ENCODE measurements at places on chromosomes 13 and 19. TPM values are rescaled to one million over a fixed set of nuclear protein-coding genes. Genes with fewer than 3 reads are reported as not detected.

DNA sequence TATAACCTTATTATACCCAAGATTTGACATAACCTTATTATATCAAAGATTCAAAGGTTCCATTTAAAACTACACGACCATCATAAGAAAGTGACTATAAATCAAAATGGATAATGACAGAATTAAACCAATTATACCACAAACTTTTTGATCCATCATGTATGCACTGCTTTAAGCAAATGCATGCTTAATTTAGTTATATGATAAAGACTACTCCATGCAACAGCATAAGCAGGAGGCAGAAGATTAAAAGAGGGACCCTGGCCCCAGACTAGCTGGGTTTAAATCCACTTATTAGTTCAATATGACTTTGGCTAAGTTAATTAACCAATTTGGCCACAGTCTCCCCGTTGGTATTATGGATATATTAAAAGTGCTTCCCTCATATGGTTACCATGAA, 11.4 kb downstream of the EFNB2 start:
- no peak for DNase-seq

GRCh38 chr13:23949200-23949599, 51.9 kb upstream of the C1QTNF9B start:
- no peak for DNase-seq

- DNase-seq, result peak; percentile 89
These were observed 58.6 kb upstream of the SPRY2 start for GRCh38 chr13:80399340-80400163.

DNA sequence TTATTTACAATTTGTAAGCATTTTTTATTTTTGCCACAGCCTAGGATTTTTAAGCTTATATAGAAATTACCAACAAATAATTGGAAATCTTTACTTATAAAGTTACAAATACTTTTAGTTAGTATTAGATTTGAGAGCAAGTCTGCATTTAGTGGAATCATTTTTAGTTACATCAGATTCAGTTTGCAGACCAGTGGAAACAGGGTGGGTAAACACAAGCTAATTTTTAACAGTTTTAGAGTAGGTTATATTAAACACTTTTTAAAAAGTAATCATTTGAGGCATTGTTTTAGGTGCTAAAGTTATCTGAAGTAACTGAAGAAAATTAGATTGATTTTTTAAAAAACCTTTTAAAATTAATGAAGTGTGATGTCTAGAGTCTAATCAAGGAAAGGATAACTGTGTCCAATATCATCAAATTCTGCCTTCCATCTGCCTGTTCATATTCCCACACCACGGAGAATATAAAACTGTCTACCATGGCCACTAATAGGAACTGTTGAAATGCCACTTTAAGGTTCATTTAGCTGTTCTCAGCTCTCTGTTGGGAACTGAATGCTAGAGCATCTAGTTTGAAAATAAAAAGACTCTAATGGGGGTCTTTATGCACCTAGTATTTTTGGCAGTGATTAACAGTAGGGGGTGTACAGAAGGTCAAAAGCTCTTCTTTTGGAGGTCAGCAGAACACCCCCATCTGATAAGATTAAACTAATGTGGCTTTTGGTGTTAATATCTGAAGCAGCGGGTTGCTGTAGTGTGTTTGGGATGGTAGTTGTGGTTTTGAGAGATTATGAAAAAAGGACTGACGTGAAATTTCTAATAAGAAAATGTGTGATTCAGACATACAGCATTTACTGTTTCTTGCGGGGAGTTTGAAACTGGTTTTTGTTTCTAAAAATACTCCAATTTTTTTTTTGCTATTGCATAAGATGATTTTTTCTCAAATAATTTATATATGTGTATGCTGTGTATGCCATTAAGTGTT, 66.5 kb downstream of the NDFIP2 start:
- DNase-seq, result no peak

DNA sequence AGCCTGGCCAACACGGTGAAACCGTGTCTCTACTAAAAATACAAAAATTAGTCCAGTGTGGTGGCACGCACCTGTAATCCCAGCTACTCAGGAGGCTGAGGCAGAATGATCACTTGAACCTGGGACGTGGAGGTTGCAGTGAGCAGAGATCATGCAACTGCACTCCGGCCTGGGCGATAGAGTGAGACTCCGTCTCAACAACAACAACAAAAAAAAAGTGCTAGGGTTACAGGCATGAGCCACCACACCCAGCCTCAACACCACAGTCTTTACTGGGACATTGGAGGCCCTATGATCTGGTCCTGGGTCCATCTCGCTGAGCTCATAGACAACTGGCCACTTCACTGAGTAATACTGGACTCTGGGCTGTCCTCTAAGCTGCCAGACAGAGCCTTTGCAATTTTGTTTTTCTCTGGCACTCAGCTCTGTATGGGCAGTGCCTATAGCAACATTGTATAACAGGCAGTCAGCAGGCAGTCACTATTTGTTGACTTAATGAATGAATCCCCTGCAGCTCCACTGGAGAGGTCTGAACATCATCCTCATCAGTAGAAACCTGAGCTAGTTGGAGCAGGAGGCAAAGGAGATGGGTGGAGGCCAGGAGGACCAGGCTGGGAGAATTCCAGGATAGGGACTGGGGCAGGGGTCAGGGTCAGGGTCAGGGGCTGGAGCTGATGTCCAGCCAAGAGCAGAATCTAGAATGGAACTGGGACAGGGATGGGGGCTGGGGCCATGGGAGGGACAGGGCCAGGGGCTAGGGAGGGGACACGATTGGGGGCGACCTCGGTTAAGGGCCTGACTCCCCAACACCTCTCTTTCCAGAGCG, 8.1 kb downstream of the BLOC1S3 start:
- DNase-seq, result no peak

TRPM4 gene
- 11.1 TPM for total RNA-seq

SLC25A41 gene
- total RNA-seq, result not detected

NCAN gene
- total RNA-seq, result not detected

FLT1 gene
- total RNA-seq, result under 0.01 TPM
